A172 (cell line): ENCODE measurements at places on chromosomes 3 and 15. TPM values are rescaled to one million over a fixed set of nuclear protein-coding genes. Genes with fewer than 3 reads are reported as not detected.
A peak's percentile ranks its signal among the peaks of the same experiment; 100 is the strongest.

GRCh38 chr15:46170326-46170725, 535.5 kb downstream of the SQOR start:
- no peak for DNase-seq

GRCh38 chr3:127424766-127425504, 137.1 kb upstream of the PRR20G start:
- DNase-seq, result no peak

DNA sequence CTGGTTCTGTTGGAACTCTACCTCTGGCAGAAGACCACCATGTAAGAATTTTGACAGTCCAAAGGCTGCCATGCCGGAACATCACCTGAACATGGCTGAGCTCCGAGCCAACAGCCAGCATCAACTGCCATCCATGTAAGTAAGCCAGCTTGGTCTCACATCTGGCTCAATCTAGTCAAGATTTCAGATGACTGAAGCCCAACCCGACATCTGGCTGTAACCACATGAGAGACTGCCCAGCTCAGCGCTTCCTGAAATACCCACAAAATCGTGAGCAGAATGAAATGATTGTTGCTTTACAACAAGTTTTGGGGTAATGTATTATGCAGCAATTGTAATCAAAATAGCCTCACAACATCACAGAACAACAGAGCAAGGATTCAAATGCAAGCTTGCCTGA, 32.9 kb downstream of the GHSR start:
- DNase-seq, result no peak

DNA sequence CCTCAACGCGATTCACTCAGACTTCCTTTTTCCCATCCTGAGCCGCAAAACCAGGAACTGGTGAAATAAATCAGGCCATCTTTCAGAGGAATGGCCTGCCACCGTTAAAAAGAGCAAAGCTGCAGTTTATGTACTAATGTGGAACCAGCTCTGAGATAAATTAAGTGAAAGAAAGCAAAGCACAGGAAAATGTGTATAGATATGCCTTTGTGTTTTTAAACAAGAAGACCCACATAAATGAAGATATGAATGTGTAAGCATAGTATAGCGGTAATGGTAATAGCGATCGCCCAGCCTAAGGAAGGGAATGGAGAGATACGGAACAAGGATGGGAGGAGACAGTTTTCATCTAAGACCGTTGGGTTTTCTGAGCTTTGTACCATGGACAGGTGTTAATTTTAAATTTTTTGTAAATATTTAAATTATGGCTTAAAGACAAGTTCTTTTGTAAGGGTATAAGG, 30.8 kb upstream of the RPN1 start:
- DNase-seq, result no peak

Gene CCDC39
- total RNA-seq, result 0.22 TPM in 1 of 2 replicates, not detected in the other

DNA sequence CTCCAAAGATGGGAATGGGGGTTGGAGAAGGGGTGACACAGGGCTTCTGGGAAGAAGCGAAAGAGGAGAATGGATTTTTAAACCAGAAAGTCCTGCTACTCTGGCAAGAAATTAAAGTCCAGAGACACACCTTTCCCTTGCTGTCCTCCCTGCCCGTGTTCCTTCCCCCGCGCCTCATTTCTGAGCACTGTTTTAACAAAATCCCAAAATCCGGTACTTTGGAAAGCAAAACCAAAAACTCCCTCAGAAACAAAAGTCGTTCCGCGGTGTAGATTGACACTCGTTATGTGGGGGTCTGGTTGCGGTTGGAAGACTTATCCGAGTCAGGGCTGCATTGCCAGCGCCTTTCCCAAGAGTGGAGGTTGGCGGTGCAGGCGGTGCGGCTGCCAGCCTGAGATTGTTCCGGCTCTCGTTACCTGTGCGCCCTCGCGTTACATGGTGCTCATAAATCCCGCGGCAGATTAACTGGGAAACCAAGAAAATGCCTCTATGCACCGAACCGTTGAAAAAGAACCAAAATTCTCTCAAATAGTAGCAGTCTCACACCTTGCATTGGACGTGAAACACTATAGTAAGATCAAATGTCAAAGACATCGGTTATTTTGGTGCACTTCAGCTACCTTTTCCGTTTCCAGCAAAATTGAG, 217.7 kb downstream of the MEIS2 start:
- no peak for DNase-seq

DNA sequence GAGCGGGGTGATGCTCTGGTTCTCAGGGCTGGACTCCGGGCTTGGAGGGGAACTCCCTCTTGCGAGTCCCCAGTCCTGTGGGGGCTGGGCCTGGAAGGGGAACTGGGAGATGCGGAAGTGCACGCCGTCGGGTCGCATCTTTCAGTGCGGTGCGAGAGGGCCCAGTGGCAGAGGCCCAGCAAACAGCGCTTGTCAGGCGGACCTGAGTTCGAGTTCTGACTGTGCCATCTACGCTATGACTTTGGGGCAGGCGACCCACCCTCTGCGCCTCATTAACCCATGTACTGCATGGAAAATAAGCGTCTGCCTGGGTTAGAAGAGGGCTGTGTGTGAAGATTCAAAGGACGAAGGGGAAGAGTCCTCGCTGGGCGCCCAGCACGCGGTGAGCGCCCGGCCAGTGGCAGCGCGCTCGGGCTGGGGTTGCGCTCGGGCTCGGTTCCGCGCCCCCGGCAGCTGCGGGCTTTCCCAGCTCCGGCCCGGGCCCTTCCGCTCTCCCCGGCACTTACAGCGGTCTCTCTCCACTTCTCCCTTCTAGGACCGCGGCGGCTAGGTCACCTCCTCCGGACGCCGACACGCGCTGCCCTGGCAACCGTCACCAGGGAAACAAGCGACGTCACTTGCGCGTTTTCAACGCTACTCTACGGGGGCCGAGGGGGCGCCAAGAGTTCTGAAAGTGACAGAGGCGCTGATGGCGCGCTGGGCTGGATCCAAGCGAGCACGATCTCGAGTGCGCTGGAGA, at the start of gene CCDC13:
TSS of gene CCDC13 (minus strand) at position 584 of the 739 bp plus-strand sequence. CDS start 14,908 bp downstream, outside the sequence.
- DNase-seq, result peak; percentile 69

DNA sequence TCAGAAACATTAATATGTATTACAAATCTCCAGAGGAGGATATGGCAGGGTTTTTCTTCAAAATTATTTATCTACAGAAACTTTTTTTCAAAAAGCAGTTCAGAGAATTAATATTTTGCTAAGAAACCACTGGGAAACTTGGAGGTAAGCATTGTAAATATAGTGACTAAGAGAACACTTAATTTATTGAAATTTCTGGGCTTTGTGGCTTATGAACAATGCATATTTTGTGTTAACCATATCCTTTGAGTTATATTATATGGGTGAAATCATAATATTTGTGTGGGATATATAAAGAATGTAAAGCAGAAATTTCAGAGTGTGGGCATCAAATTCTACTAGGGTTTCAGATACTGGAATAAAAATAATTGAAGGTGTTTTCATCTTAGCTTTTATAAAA, 1059.2 kb downstream of the ZPLD1 start:
- DNase-seq, result no peak

Gene CADPS
- total RNA-seq, result not detected in 2 replicates

DNA sequence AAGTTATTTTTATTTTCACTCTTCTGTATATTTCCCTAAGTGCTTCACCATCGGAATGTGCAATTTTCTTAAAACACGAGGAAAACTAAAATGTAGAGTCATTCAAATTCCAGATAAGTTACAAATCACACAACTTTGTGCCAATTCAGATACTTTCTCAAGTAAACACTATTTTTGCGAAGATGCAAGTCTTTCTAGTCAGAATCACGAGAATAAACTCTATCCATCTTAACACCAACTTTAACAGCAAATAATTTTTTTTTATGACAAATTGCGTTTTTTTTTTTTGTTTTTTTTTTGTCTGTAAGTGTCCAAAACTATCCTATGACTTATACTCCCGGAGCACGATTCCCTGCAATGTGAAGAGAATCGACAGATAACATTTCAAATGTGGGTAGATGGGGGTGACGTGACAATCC, 1.3 kb downstream of the STAG1 start:
- peak; percentile 25 for DNase-seq

- peak; percentile 46 for DNase-seq
These were observed 41.7 kb downstream of the OXSM start for GRCh38 chr3:25831578-25831977.

Gene ANKUB1
- total RNA-seq, result not detected in 2 replicates

GRCh38 chr15:78037779-78038305, 39.7 kb downstream of the TBC1D2B start:
- DNase-seq, result no peak

DNA sequence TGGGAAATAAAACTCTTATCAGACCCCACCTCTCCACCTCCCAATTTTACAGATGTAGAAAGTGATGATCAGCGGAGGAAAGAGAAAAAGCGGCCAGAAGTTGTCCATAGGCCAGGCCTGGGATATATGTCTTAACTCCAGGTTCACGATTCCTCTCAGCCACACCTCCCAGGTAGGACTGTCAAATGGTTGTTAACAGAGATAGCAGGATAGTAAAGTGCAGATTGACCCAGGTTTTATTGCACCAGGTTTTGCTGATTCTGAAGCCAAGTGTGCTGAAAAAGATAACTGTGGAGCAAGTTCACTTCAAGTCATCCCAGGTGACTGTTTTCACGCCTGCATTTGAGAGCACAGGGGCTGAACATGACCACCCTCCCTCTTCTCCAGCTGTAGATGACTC, 36.1 kb downstream of the LSM3 start:
- DNase-seq, result no peak

Gene RPL35A
- total RNA-seq, result 720 and 850 TPM in 2 replicates

- DNase-seq, result no peak
These were observed 271.1 kb downstream of the EBLN2 start for GRCh38 chr3:73332558-73332957.

Gene ATP13A5
- not detected in 2 replicates for total RNA-seq

- DNase-seq, result peak; percentile 83
These were observed 15.6 kb downstream of the SEMA3F start for GRCh38 chr3:50170689-50171088.

GRCh38 chr15:77144492-77145070, 73.7 kb upstream of the TSPAN3 start:
- DNase-seq, result peak; percentile 84

Gene PLA2G4B
- 0.57 and 0.84 TPM in 2 replicates for total RNA-seq

Gene CFAP20DC
- 6.5 and 6.8 TPM in 2 replicates for total RNA-seq

GRCh38 chr15:99995543-99995942, 262.3 kb upstream of the LYSMD4 start:
- DNase-seq, result no peak
